Activated CD8-positive, alpha-beta T cell treated with anti-CD3 and anti-CD28 coated beads for 36 hours (primary cell): ENCODE measurements at places on chromosomes 3 and 15. TPM values are rescaled to one million over a fixed set of nuclear protein-coding genes. Genes with fewer than 3 reads are reported as not detected.

DNA sequence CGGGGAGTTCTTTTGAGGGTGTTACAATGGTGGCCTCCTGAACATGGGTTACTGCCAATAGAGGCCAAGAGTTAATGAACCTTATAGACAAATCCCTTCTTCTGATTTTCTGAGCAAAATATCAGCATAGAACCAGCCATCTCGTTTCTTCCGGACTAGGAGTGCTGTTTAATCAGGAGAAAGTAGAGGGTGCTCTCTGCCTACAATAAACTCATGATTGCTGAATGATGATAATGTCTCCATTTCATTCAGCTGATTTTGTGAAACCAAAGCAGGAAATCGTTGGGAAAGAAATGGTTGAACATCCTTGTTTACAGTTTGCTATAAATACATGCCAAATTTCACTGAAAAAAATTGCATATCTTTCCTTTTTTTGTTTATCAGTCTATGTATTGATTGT, 142.8 kb upstream of the PLSCR5 start:
- no peak overlapping the region for H3K27ac ChIP-seq
- H3K27me3 ChIP-seq: no peaks in the 10 kb centered on the region
- no peak for DNase-seq
- no peaks in the 10 kb centered on the region for H3K36me3 ChIP-seq

- no peaks in the 10 kb centered on the region for H3K36me3 ChIP-seq
- DNase-seq: no peak
- no peak overlapping the region for H3K4me3 ChIP-seq
- H3K27me3 ChIP-seq: no peaks in the 10 kb centered on the region
Observed at GRCh38 chr15:73803806-73804205, 50.7 kb upstream of the INSYN1 start.

DNA sequence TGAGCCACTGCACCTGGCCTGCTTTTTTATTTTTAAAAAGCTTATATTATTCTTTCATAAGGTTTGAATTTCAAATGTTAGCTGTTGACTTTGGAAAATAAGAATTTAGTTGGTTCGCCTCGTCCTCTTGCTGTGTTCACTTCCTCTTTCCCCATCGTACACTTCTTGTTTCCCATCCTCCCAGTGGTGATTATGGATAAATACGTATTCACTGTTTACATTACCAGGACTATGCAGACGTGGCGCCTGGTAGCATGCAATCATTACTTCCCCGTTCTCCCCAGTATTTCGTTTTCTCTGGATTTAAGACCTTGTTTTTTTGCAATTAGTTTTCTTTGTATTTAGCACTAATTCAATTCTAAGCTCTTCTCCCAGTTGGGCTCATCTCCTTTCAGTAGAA, 70.1 kb downstream of the LMLN start:
- H3K27me3 ChIP-seq: no peaks in the 10 kb centered on the region
- H3K4me1 ChIP-seq: no peaks in the 10 kb centered on the region
- H3K27ac ChIP-seq: no peak overlapping the region
- DNase-seq: no peak
- H3K36me3 ChIP-seq: peaks cover 2% of the 10 kb centered on the region
- H3K4me3 ChIP-seq: no peak overlapping the region

DNA sequence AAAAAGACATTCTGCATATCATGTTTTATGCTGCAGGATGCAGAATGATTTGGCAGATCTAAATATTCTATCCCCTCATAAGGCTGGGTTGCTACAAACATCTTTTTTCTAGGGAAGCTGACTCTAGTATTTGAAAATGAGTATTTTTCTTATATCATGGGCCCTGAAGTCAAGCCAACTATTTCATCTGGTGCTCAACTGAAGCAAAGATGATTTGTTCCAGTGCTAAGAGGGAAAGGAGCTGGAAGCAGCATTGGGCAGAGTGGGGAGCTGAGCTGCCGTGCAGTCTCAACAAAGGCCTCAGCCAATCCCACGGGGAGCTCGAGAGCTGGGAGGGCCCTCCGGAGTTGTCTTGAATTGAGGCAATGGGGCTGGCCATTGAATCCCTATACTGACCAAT, 155.3 kb upstream of the SLCO3A1 start:
- no peaks in the 10 kb centered on the region for H3K36me3 ChIP-seq
- H3K27me3 ChIP-seq: peaks cover 3% of the 10 kb centered on the region
- no peaks in the 10 kb centered on the region for H3K4me1 ChIP-seq
- no peak overlapping the region for H3K27ac ChIP-seq
- no peak for DNase-seq
- H3K4me3 ChIP-seq: no peak overlapping the region

MORC1 gene
- not detected for total RNA-seq
